ENCODE measurements at places on chromosomes 7 and 10.

GRCh38 chr10:44043646-44044375 is 341.1 kb downstream of the CXCL12 start:
- DNase-seq: no peak

- DNase-seq: no peak
Observed at GRCh38 chr10:201328-201771, 66.1 kb downstream of the ZMYND11 start.

- DNase-seq: no peak
Observed at GRCh38 chr10:24706479-24707118, 17.1 kb downstream of the ARHGAP21 start.

- no peak for DNase-seq
Observed at GRCh38 chr7:14759785-14760184, 142.8 kb downstream of the DGKB start.

DNA sequence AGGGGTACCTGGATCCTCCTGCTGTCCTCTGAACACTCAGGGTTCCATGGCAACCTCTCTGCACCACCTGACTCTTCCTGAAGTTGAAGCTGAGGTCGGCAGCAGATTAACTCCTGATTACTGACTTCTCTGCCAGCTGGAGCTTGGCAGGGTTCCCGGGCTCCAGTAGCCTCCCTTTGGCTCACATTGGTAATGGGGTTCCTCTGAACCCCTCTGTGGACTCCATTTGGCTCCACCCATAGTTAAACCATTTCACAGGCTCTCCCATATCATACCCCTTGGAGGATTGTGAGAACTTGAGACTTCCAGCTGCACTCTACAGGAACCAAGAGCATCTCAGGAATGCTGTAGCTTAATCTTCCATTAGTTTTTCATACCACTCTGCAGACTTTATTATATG is 292.5 kb downstream of the HDAC9 start:
- no peak for DNase-seq

DNA sequence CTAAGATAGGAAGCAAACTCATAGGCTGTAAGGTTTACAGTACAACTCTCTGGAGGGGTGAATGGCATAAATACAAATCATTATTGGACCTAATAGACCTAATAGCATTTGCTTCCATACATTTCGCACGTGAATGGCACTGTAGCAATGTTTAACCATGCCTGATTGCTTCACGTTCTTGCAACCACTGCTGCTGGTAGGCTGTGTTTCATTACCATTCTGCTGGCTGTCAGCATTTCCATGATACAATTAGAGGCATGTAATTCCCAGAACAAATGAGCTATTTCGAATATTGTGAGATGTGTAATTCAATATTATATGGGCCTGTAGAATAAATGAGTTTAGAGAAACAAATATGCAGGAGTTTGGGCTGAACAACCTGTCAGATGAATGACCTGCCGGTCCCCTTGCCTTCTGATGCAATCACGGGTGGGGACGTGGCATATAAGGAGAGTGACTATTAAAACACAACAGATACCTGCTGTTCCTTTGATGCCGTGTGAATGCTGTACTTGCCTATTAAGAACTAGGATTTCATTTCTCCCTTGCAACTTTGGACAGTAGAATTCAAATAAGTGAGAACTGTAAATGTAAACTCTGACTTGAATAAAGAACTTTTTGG is 393.4 kb downstream of the ACTR3B start:
- DNase-seq: no peak

DNA sequence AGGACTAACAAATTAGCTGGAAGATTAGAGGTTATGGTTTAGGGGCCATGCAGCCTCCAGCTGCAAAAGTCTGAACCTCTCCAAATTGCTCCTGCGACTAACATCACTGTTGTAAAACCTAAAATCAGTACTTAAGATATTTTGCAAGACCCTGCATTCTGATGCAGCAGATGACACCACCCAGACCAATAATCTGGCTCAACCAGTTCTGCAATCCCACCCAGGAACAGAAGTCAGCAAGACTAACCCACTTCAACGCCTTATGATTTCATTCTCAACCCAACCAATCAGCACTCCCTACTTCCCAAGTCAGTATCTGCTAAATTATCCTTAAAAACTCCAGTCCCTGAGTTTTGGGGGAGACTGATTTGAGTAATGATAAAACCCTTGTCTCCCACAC is 250.8 kb upstream of the MBL2 start:
- no peak for DNase-seq

DNA sequence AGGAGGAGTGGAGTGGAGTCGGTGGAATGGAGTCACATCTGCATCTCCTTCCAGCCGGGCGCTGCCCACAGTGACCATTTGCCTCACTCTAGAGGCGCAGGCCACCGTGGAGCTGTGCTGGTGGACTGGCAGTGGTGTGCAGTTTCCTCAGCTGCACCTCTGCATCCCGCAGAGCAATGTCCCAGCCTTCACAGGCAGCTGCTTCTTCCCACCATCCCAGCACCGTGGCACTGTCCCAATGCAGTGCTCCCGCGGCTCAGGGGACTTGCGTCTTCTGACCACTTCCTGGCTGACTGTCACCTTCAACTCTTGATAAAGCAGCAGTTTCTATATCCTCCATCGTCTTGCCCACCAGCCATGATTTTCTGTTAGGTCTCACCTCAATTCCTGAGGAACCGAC is 90.3 kb upstream of the SFMBT2 start:
- no peak for DNase-seq

- no peak for DNase-seq
Observed at GRCh38 chr7:108973075-108973474, 403.4 kb downstream of the DNAJB9 start.

- DNase-seq: no peak
Observed at GRCh38 chr7:88546808-88547207, 212.7 kb upstream of the ZNF804B start.

- no peak for DNase-seq
Observed at GRCh38 chr10:28850784-28851183, 173.5 kb downstream of the BAMBI start.

- no peak for DNase-seq
Observed at GRCh38 chr7:43123457-43123856, 11.0 kb downstream of the HECW1 start.

GRCh38 chr7:22849662-22850061 is 27.0 kb upstream of the TOMM7 start:
- no peak for DNase-seq

DNA sequence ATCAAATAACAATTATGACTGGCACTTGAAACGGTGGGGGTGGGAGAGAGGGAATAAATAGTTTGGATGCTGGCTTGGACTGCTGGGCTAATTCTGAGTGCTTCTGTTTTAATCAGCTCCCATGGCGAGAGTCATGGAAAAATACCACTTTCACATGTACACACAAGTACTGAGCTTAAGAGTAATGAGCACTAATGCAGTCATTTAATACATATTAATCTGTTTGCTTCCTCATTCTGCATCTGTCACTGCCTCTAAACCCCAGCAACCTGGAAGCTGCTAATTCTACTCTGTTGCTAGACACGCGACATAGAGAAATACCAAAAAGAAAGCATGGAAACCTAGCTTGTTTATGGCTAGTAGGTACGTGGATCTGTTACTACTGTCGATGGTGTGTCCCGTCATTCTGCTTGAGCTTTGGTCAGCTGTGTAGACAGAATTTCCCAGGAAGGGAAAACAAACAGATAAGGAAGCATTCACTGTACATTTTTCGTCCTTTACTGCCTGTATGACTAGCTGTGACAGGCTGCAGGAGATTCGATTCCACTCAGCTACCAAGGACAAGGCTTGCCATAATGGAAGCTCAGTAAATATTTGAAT is 238.8 kb downstream of the BAMBI start:
- no peak for DNase-seq

GRCh38 chr7:99191869-99192596 is 15.9 kb downstream of the KPNA7 start:
- DNase-seq: no peak

GRCh38 chr10:132847416-132847777 is 61.5 kb upstream of the NKX6-2 start:
- no peak for DNase-seq

DNA sequence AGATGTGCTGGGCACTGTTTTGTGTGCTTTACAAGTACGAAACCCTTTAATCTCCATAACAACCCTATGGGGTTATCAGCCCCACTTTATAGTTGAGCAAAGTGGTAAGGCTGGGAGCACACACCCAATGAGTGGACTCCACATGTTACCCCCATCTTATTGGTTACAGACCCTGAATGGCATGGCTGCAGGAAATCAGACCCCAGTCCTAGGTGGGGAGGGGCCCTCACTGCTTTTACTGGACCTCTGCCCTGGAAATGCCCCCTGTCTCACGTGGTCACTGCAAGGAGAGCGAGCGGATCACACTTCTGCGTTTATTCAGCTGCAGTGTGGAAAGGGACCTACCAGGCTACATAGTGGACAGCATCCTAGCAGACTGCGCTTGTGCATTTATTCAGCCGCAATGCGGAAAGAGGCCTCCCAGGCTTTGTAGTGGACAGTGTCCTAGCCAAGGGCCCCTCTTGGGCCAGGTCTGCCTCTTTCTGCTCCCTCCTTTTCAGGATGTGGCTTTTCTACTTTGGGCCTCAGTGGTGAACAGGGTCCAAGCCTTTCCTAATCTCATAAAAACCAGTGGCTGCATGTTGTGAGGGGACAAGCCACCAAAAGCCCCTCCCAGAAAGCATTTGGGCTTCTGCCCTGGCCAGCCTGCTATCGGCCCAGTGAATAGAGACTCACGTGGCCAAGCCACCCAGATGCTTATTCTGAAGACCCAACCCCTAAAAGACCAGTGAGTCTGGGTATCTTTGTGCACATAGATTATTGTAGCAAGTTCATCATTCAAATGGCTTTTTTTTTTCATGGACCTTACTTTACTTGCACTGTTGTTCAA is 405.7 kb upstream of the RNF32 start:
- DNase-seq: no peak

GRCh38 chr10:22945934-22946673 is 18.3 kb downstream of the ARMC3 start:
- no peak for DNase-seq

GRCh38 chr7:44117801-44118429 is 5.4 kb downstream of the POLD2 start:
- no peak for DNase-seq

Measured in GOT3 (cell line).